CD4-positive, alpha-beta T cell treated with Interleukin-10 for 1 hour (primary cell): ENCODE measurements at places on chromosomes 3 and 15.

- DNase-seq = no peak
Observed at GRCh38 chr3:123034120-123034519, 6.6 kb upstream of the SEMA5B start.

GRCh38 chr15:25838871-25839195, 24.3 kb downstream of the ATP10A start:
- DNase-seq = no peak

DNA sequence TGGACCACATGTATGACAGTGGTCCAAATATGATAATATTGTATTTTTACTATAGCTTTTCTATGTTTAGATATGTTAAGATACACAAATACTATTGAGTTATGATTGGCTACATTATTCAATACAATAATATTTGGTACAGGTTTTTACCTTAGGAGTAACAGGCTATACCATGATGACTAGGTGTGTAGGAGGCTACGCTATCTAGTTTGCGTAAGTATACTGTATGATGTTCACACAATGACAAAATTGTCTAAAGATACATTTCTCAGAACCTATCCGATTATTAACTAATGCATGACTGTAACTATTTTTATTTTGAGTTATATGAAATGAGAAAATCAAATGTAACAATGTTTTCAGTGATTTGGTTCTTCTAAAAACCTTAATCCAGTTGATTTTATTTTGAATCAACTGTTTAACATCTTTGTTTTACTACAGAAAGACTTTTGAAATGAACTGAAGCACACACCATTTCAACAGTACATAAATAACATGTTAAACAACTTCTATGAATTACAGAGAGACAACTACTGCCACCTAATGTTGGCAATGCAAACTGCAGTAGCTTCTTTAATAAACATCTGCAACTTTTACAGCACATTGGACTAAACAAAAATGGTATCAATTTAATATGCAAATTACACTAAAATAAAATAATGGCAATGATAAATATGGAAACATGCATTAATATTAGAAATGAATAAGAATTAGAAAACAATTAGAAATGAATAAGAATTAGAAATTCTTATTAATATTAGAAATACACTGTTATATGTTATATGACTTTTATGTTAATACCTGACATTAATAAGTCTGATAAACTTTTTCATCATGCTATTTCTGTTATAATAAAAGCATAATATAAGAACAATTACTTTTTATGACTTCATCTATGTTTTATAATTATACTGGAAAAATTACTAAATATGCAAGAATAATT, 255.7 kb downstream of the MBNL1 start:
- peak; percentile 63 for DNase-seq

DNA sequence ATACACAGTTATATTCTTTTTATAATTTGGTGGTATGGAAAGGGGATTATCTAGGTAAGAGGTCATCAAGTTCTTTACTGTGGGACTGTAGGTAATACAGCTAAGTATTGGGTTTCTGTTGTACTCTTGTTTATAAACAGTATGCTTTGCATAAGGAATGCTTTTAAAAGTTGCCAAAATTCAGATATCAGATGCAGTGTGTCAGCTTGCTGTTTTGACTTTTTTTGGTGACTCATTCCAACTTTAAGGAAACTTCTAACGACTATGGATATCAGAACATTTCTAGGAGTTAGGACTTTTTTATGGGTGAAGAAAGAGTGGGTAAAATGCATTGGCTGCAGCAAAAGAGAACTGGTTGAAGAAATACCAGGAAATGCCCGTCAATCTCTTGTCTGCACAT, 2.8 kb downstream of the SCAANT1 start:
- no peak for DNase-seq

GRCh38 chr3:22392286-22392685, 641.3 kb upstream of the ZNF385D start:
- DNase-seq = no peak

DNA sequence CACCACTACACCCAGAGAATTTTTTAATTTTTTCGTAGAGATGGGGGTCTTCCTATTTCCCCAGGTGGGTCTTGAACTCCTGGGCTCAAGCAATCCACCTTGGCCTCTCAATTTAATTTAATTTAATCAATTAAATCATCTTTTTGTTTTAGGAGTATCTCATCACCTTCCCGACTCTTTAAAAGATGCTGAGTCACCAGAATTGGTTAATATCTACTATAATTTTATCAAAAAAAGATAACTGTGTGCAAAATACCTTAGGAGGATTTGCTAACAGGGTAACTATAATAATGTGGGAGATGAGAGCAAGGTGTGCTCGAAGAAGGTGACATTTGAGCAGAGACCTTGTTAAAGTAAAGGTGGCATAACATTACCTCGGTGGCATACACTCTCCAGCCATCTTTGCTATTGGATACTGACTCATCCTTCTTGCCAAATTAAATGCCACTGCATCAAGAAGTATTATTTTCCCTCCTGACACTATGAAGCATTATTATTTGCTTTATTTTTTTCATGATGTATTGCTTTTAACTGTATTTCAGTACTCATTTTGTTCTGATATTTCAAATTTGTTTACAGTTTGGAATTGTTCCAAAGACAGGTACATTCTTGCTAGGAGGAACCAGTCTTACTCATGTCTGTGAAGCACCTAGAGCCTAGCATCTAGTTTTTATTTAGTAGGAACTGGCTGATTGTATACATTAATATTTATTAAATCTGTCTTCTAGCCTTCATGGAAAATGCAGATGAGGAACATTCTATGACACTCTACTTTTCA, 200.7 kb downstream of the MBNL1 start:
- no peak for DNase-seq

GRCh38 chr3:193590088-193590856, 2.7 kb upstream of the OPA1 start:
- no peak for DNase-seq

DNA sequence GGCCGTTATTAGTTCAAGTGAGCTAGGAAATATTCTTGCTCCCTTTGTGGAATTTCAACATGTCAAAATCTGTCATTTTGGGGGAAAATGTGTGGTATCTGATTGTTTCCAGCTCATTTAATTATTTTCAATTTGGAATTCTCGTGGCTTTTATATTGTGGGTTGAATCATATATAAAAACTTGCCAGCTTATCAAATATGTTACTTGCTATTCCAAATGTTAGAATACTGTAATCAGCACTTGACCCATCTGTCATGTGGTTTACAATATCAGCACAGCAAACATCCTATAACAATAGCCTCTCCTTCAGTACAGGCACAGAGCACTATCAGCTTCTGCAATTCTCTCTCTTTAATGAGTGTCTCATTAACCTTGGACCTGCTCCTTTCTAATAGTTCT, 130.2 kb upstream of the FEZF2 start:
- DNase-seq = no peak

GRCh38 chr3:138066383-138066782, 49.0 kb downstream of the DZIP1L start:
- no peak for DNase-seq
